ENCODE measurements at places on chromosomes 2 and 18.

DNA sequence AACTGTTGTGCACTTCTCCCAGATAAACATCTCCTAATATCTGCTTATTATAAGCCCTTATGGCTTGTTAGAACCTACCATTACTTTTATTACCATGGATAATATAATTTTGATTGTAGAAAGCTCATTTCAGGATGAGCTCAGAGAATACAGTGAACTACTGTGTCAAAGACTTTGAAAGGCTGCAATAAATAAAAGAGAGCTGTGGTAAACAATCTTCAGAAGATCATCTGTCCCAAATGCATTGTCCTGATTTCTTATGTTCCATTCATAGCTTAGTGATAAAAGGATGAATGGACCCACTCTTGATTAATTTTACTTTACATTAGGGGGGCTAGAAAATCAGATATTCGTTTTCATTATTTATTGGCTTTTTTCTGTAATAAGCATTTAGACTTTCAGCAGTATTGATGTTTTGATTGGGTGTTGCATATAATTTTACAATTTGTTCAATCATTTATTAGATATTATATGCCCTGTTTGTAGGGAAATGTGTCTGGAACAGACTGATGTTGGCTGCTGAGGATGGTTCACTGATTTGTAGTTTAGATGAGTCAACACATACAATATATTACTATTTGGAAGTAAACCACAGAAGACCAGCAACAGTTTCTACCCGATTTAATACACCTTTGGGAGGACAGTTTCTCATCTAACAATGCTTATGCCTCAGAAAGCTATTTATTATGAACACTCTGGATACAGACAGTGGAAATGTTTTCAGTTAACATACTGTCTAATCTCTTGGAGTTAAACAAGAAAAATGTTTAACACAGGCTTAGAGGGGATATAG is 147.2 kb downstream of the TMEFF2 start:
- no peak for DNase-seq

DNA sequence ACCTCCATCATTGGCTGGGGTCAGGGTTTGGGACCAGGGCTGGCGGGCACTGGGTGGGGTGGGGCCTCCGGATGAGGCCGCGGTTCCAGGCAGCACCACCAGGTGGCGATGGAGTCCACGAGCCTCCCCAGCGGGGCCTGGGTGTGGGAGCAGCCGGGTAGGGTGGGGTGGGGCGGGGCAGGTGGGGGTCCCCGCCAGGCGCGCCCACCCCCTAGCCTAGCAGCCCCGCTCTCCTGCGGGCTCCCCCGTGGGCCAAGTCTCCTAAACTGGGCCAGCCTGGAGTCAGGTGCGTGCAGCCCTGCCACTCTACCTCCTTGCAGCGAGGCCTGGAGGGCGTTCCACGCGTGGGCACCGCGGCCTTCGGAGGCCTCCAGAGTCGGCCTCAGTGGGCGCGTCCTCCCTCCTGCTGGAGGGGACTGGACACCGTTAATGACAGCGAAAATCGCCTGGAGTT is 187.5 kb downstream of the TWIST2 start:
- DNase-seq: peak; percentile 71

DNA sequence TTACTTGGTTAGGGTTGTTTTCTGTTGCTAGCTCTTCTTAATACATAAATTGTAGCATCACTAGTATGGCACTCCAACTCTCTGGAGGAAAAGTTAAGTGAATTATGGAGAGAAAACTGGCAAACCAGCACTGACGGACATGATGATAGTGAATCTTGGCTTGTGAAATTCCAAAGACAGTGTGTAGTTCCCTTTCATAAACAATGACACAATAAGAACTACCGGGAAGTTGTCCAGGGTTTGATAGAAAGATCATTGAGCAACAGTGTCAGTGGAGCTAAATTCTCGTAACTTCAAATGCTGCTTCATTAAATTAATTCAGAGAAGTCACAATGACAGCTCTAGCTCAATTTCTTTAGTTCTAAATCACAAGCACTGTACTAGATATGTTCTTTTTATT is 66.5 kb downstream of the RIT2 start:
- DNase-seq: no peak

GRCh38 chr2:16630463-16630862 is 35.2 kb downstream of the CYRIA start:
- DNase-seq: no peak

GRCh38 chr2:23492921-23493320 is 107.9 kb downstream of the KLHL29 start:
- DNase-seq: no peak

Data from stimulated activated naive CD8-positive, alpha-beta T cell treated with anti-CD3 and anti-CD28 coated beads, Interleukin-15, amount 100 ng/mL, for 72 hours (primary cell).